ENCODE measurements at places on chromosomes 5 and 9. TPM values are rescaled to one million over a fixed set of nuclear protein-coding genes. Genes with fewer than 3 reads are reported as not detected.

- peak; percentile 47 for DNase-seq
Measured at GRCh38 chr5:149152317-149152746, 11.0 kb downstream of the ABLIM3 start.

DNA sequence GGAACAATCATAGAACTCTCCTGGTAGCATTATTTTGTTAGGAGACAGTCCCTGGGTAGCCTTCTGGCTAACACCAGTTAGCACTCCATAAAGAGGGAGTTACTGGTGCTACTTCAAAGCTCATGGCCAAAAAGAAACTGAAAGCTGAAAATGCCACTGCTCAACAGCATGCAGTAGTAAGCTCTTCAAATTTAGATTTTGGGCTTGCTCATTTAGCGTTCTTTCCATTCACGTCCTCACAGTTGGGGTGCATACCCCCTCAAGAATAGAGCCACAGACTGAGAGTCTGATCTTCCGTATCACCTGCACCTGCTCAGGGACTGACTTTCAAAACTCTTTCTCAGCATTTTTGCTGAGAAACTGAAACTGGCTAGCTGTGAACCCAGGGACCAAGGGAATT lies 24.7 kb downstream of the NTRK2 start:
- no peak for DNase-seq

DNA sequence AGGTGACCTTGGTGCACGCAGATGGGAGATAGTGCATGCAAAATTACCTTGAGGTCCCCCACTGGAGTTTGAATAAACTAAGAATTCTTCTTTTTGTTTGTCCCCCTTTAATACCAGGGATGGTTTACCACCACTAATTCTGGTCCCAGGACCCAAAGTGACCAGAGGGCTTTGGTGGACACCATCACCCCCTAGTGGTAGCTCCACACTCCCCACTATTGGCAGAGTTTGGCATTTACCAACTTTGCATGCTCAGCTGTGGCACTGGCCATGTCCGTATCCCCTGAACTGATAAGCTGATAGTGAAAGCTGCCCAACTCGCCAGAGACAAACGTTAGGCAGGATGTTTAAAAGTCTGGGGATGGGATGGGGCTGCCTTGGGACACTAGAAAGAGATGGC lies 3.3 kb downstream of the ASTN2 start:
- peak; percentile 1 for DNase-seq

IRX4 gene
- total RNA-seq = not detected

DNA sequence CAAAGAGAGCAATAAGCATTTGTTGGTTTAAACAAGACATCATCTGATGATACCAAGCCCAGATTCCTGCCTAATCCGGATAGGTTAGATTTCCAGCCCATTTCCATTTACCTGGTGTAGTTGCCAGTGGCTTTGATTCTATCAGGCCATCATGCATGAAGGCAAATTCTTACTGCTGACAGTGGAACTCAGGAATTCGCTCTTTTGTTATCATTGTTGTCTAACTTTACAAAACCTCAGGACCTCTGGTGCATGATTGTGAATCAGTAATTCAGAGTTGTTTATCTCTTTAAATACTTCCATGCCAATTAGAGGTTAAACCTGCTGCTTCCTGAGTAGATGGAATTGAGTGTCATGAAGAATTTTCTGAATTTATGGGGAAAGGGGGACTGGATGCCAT lies 76.5 kb downstream of the C9orf152 start:
- no peak for DNase-seq
